ENCODE measurements at places on chromosomes 2 and 18.

- peak; percentile 92 for DNase-seq
These were observed 581 bp upstream of the PPM1B start for GRCh38 chr2:44167908-44168680.

DNA sequence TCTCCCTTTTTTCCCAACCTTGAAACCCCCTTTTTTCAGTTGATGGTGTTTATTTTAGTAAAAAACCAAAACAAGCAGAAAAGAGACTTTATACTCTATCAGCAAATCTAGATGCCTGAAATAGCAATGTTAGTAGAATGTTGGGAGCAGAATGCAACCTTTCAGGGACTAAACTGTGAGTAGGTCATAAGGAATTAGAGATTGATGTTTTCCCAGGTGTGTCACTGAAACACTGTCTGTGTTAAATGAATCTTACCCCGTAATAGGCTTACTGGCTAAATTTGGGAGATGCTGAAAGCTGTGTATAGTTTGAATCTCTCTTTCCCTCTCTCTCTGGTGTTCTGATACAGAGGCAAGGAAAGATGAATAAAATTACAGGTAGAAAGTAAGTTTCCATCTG lies 43.8 kb downstream of the AGFG1 start:
- DNase-seq = no peak

GRCh38 chr18:8828300-8828699 lies 122.9 kb downstream of the MTCL1 start:
- no peak for DNase-seq

DNA sequence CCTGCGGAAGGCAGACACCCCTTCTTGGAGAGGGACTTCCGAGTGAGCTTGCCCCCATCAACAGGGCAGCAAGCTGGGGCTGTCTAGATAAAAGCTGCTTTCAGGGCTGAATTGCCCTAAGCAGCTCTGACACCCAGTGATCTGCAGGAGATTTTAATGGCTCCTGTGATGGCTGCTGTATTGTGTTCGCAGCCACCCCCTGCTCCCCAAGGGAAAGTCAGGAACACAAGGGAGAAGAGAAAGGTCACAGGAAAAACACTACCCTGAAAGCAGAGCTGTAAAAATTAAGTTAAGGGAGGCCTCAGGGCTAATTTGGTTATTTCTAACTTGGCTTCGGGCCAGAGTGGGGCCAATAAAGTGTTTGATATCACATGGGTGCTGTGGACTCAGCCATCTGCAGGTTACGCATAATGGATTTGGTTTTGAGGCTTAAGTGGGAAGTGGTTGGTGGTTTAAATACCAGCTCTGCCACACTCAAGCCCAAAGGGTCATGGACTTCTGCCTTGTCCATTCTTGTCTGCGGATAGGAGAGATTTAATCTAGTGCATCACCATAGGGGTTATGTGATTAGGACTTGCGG lies 147.6 kb downstream of the CLIP4 start:
- no peak for DNase-seq

GRCh38 chr18:79935925-79936324 lies 15.5 kb downstream of the SLC66A2 start:
- no peak for DNase-seq

- no peak for DNase-seq
These were observed 143.0 kb upstream of the SLC1A4 start for GRCh38 chr2:64846177-64846576.

GRCh38 chr2:171346723-171347557 lies 86.8 kb downstream of the METTL8 start:
- DNase-seq = no peak

GRCh38 chr2:240505910-240506309 lies 51.9 kb downstream of the ANKMY1 start:
- DNase-seq = no peak

- no peak for DNase-seq
These were observed 392.4 kb downstream of the TNS1 start for GRCh38 chr2:217610401-217610814.

- DNase-seq = no peak
These were observed 131.4 kb upstream of the BOD1L2 start for GRCh38 chr18:57015451-57015850.

DNA sequence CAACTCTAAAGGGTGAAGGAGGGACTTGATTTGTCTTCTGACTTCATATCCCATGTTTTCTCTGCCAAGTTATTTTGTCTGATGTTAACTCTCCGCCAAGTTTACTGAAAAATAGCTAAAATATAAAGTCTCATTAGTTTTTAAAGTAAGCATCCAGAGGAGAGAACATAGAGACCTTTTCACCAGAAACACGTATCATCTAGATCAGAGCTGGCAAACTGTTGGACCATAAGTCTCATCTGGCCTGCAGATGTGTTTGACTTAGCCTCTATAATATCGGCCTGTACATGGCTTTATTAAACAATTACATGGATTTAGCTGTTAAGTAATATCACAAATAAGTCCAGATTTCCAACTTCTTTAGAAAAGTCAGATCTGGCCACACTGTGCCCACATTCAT lies 182.6 kb downstream of the PLCL1 start:
- no peak for DNase-seq

- DNase-seq = no peak
These were observed 74.7 kb downstream of the TNFRSF11A start for GRCh38 chr18:62399781-62400308.

DNA sequence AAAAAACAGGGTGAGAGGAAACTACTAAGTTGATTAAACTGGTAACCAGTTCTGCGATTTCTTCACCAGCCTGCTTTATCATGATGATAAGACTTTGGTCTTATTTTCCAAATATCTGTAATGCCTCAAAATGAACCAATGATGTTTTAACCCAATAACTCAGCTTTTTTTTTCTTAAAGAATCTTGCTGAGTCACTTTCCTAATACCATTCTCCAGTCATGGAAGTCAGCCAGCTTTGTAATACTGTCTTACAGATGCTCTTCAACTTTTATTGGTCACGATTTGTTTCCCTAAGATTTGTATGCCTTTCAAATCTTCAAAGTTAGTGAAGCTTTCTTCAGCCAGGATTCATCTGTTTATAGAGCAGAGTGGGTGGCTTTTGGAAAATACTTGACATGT lies 47.7 kb upstream of the SMIM21 start:
- DNase-seq = no peak

GRCh38 chr18:73891572-73892421 lies 255.8 kb downstream of the FBXO15 start:
- no peak for DNase-seq

GRCh38 chr2:30488012-30488659 lies 41.1 kb downstream of the LCLAT1 start:
- DNase-seq = no peak

- no peak for DNase-seq
These were observed 34.7 kb downstream of the PTPN18 start for GRCh38 chr2:130390460-130391057.

- DNase-seq = no peak
These were observed 615.8 kb upstream of the SALL3 start for GRCh38 chr18:78363556-78364387.

GRCh38 chr2:46645681-46646162 lies 166.4 kb downstream of the TMEM247 start:
- no peak for DNase-seq

DNA sequence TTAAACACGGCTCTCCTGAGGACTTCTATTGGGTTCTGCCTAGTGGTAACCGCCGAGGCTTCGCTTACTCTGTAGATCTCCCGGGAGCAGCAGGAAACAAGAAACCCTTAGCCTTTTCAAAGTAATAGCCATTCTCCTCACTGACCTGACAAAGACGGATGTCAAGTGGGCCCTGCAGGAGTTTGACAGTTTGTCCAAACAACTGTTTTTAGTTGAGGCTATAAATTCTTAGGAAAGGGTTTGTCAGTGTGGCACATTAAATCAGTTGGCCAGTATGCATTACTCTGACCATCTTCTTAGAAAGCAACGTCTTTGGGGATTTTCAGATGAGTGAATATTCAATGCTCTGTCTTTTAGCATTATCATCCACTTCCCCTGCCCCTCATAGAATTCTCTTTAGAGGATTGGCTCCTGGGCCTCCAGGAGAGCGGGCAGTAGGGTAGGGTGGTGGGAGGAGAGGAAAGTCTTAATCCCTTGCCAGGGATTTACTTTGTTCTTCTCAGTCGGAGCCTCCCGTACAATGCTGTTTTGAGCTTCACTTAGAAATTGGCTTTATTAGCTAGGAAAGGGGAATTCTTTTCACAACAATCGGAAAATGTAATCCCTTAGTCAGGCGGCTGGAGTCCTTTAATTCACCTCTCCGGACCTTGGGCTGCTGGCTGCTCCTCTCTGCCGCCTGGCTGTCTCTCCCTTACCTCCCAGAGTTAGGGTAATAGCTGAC lies 13.3 kb upstream of the C18orf32 start:
- DNase-seq = no peak

DNA sequence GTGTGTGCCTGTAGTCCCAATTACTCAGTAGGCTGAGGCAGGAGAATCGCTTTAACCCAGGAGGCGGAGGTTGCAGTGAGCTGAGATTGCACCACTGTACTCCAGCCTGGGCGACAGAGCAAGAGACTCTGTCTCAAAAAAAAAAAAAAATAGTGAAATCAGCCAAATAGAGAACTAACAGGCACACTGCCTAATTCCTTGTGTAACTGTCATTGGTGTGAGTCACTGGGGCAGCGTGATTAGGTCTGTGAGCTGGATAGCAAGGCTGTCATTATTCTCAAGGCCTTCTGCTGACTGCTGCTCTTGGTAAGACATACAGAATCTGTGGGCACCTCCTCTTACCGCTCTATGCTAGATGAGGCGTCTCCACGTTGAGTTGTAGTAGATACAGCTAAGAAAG lies 270.3 kb downstream of the NEDD4L start:
- no peak for DNase-seq

GRCh38 chr2:61433606-61434005 lies 37.3 kb downstream of the USP34 start:
- DNase-seq = no peak

GRCh38 chr2:43727634-43728014 lies 46.2 kb upstream of the DYNC2LI1 start:
- DNase-seq = no peak

DNA sequence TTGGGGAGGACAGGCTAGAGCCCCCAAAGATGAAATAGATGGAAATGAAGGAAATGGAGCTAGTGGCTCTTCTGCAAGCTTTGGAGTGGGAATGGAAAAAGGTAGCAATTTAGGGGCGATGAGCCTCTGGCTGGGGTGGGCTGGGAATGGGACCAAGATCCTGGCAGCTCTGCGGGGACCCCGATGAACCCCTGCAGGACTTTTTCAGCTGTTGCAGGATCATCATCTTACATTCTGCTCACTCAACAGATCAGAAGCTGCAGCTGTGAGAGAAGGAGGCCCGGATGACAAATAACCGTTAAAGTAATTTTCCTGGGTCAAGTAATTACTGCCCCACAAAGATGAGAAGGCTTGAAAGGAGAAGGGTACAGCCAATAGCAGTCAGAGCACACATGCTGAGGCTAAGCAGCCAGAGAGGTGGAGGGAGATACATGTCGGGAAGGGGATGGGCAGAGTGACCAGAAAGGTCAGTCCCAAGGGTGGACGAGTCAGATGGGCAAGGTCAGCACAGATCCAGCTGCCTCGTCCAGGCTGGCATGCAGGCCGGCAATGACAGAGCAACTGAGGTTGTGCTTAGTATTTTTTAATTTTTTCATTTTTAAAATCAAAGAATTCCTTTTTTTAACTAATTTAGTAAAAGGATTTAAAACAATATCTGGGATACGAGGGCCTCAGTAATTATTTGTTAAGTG lies 245.0 kb upstream of the RAB6C start:
- no peak for DNase-seq

- no peak for DNase-seq
These were observed 82.8 kb downstream of the SMAD7 start for GRCh38 chr18:48867978-48868377.

GRCh38 chr2:36615222-36615621 lies 17.3 kb upstream of the FEZ2 start:
- DNase-seq = no peak

DNA sequence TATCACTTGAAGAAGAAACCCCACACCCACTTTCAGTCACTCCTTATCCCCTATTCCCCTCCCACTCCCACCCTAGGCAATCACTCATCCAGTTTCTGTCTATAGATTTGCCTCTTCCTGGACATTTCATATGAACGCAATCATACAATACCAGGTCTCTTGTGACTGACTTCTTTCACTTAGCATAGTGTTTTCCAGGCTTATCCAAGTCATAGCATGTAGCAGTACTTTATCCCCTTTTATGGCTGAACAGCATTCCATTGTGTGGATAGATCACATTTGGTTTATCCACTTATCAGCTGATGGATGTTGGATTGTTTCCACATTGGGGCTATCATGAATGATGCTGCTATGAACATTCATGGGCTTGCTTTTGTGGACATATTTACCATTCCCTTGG lies 6.6 kb downstream of the CFAP221 start:
- no peak for DNase-seq

GRCh38 chr2:149743842-149744448 lies 156.4 kb upstream of the MMADHC start:
- DNase-seq = no peak

All from stimulated activated CD4-positive, alpha-beta T cell treated with anti-CD3 and anti-CD28 coated beads, Interleukin-15, amount 100 ng/mL, for 1 hour (primary cell).